ENCODE measurements at places on chromosomes 1 and 21.

GRCh38 chr1:160567858-160568682 lies 11.2 kb downstream of the CD84 start:
- DNase-seq, result peak; percentile 44

- no peak for DNase-seq
Observed at GRCh38 chr1:213821175-213821942, 166.4 kb upstream of the PROX1 start.

DNA sequence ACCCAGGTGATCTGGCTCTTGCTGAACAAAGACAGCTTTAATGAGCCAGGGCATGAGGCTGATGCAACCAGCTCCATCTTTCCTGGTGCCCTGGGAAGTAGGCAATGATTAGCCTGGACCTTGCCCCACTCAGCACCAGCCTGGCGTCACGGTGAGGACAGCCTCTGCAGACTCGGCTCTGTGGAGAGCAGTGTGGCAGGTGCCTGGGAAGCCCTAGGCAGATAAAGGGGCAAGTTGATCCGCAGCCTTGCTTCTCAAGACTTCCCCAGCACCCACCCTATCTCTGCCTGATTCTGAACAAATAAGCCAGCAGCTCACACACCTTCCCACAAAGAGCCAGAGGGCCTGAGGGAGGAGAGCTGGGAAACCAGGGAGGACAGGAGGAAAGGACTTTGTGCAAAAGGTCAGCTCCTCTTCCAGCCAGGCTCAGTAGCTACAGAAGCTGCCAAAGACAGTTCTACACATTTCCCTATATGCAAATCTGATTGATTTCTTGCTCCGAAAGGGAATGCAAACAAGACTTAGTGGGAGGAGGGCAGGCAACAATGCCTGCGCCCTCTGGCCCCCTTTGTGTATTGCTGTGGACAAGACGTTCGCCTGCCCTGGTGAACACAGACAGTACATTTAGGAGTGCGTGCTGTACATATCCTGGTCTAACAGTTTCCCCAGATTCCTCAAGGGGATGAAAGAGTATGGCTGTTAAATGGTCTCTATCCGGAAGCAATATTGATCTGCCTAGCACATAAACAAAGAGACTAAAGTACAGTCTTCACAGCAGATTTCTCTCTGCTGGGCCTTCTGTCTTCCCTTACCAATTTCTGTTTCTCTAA lies 63.8 kb downstream of the BCAR3 start:
- no peak for DNase-seq

DNA sequence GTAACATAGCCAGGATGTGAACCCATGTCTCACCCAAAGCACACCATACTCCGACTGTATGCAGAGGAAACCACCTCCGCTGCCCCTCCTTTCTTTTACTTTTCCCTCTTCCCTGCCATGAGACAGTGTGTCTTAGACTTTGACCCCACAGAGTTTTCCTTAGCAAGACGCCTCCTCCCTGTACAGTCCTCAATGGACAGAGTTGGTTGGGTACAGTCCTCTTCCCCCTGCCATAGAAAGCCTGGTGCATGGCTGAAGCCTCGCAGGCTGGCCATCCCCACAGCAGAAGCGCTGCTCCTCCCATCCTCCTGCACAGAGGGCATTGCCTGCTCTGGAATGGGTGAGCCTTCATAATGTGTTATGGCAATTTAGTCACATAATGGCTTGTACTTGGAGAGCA lies 127.9 kb downstream of the PLPP3 start:
- no peak for DNase-seq

- DNase-seq, result no peak
Observed at GRCh38 chr21:45788198-45788597, 144.7 kb downstream of the PCBP3 start.

- DNase-seq, result no peak
Observed at GRCh38 chr1:162094271-162094670, 24.8 kb downstream of the NOS1AP start.

DNA sequence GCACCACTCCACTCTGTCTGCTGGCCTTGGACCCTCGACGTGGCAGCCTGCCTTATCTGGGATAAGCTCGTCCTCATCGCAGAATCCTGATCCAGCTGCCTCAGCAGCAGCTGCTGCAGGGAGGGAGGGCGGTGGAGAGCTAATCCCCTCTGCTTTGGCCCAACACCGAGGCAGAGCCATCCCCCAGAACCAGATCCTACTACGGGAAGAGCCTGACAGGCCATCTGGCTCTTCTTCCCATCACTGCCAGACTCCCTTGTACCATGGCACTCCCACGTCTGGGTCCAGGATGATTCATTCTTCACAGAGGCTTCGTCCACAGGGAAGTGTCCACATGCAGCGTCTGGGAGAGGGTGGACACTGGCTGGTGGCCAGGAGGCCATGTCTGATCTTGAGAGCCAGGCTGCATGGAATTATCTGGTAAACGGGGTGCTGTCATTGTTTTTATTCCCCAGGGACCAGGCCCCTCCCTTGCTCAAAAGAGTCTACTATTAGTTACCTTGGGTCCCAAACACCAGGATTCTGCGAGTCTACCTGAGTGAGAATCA lies 14.6 kb upstream of the PKP1 start:
- no peak for DNase-seq
